ENCODE measurements at places on chromosomes 2 and 18.

- no peak for DNase-seq
Measured at GRCh38 chr2:18548621-18549020, 11.8 kb downstream of the RDH14 start.

GRCh38 chr2:222025881-222026271 is 272.9 kb downstream of the PAX3 start:
- peak; percentile 36 for DNase-seq

DNA sequence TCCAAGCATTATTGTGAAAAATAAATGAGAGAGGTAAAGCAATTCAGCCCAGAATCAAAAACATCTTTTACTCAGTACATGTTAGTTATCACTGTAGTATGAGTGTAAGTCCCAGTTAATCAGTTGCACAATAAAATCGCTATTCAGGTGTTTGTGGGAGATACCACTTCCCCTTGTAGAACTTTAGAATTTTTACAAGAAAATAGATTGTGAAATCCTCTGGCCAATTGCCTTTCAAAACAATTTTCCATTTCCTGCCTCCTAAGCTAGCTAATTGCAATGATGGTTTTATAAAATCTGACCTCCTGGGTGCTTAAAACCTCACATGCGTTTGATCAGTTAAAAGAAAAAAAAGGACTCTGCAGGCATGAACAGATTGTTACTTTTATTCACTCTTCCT is 332.5 kb downstream of the PID1 start:
- no peak for DNase-seq

GRCh38 chr2:237471438-237472186 is 15.4 kb upstream of the MLPH start:
- DNase-seq = no peak

GRCh38 chr18:48989304-48990303 is 38.8 kb upstream of the SMAD7 start:
- no peak for DNase-seq

GRCh38 chr18:66993492-66993891 is 389.6 kb upstream of the CDH19 start:
- DNase-seq = no peak

DNA sequence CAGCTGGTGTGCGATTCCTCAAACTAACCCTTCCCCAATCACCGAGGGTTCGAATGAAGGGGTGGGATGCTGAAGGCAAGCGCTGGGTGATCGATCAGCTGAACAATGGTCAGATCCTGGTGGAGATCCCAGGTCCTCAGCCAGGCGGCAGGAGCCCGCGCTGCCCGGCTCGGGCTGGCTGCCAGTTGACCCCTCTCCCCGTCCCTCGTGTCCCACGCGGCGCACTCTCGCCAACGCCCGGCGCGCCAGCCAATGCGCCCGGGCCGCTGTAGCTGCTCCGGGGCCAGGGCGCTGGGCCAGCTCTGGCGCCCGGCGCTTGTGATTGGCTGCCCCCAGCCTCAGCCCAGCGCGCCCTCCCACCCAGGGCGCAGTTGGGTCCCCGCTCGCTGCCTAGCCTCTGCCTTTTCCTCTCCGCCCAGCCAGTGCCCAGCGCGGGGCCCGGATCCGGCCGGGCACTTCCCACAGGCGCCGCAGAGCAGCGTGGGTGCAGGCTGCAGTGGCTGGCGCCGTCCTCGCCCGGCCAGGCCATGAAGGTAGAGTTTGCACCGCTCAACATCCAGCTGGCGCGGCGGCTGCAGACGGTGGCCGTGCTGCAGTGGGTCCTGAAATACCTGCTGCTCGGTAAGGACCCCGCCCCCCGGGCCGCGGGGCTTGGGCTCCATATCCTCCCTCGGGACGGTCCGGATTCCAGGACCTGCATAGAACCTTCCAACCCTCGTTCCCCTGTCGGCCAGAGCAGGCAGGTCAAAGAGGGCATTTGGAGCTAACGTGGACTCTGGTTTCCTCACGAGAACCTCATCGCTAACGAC is at the start of gene MOGAT1:
TSS of gene MOGAT1 (plus strand) at position 400 of the 809 bp plus-strand sequence. CDS start at position 528, 128 bp downstream.
- peak; percentile 68 for DNase-seq

- DNase-seq = no peak
Measured at GRCh38 chr2:233087713-233088112, 27.6 kb downstream of the INPP5D start.

- no peak for DNase-seq
Measured at GRCh38 chr2:55157474-55157884, 74.6 kb downstream of the CLHC1 start.

DNA sequence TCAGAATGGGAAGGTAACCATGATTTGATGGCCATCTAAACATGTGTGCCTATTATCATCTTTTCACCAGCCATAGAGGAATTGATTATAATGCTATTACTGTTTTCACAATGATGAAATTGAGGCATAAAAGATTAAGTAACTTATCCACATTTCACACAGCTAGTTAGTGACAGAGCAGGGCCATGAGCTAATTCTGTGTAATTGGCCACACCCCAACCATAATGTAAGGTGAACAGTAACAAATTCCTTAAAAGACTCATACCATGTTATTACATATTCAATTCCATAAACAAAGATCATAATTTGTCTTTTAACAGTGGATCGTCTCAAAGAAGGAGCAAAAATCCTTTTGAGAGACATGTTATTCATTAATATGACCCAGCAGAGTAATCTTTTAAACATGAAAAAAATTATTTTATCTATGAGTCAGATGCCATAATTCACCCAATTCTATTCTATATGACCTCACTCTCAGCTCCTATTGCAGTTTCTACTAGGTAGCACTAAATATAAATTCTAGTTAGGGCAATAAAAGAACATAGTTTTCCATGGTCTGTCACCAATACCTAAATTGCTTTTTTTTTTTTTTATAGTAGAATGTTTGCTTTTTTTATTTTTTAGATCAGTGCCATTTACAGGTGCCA is 475.8 kb upstream of the SLC39A10 start:
- no peak for DNase-seq
